ENCODE measurements at places on chromosomes 4 and X.

DNA sequence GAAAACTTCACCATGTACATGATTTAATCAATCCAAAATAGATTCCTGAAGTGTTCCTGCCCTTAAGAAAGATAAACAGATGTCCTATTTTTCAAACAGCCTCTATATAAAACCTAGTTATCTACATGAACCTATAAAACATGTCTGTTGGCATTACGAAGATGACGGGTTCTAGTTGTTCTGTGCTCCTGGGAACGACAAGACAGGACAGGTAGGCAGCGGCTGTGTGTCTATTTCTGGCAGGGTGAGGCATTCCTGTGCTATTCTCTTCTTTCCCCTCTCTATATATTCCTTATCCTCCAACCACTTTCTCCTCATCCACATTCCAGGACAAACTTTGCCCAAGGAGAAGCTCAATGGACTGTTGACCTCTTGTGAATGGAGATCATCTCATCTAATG, 6.1 kb downstream of the FAT1 start:
- DNase-seq = no peak

DNA sequence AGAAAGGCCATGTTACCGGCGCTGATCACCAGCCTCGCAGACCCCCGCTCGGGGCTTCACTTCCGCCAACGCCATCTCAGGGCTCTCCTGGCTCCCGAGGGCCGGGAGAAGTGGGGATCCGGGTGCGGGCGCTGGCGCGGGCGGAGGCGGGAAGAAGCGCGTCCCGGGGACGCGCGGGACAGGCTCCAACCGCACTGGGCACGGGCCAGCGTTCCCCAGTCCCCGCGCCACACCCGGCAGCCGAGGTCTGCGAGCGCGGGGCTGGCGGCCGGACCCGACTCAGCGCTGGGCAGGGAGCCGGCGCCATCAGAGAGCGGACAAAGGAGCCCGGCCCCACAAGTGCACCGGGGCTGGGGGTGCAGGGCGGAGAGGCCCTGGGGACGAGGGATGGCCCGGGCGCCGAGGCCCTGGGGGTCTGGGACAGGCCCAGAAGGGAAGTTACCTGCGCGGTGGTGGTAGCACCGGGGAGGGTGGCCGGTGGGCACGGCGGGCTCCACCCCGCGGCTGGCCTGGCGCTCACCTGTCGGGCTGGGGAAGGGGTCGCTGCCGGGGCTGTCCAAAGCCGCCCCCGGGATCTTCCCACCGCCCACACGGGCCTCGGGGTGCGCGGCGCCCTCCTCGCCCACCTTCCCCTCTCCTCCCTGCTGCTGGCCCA, 449 bp downstream of the CTPS2 start:
- no peak for DNase-seq

DNA sequence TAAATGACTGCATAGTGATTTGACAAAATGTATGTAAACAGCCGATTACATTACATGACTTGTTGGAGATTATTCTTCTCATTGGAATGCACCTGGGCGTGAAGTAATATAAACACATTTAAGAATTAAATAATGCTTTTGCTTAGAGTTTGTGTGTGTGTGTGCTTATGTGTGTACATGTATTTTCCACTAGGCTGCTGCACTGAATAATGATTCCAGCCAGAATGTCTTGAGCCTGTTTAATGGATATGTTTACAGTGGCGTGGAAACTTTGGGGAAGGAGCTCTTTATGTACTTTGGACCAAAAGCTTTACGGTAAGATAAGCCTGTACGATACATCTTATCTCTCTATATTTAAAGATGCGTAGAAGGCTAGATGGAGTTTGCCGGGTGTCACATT, 12.6 kb downstream of the NEIL3 start:
- DNase-seq = no peak

DNA sequence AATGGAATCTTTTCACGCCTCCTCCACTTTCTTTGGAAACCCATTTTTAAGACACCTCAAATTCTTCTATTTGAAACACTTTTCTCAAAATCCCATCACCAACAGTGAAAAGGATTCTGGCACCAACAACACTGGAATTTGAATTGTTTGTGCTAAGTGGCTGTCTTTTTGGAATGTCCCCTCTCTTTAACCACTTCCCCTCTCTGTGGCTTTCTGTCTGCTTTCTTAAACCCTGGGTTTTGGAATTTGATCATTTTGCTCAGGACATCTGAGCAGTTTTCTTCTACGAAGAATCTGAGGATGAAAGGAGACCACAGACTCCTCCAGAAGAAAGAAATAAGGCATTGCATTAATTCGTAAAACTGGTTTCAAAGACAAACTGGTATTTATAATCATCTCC, 89.0 kb downstream of the MXRA5 start:
- DNase-seq = no peak

DNA sequence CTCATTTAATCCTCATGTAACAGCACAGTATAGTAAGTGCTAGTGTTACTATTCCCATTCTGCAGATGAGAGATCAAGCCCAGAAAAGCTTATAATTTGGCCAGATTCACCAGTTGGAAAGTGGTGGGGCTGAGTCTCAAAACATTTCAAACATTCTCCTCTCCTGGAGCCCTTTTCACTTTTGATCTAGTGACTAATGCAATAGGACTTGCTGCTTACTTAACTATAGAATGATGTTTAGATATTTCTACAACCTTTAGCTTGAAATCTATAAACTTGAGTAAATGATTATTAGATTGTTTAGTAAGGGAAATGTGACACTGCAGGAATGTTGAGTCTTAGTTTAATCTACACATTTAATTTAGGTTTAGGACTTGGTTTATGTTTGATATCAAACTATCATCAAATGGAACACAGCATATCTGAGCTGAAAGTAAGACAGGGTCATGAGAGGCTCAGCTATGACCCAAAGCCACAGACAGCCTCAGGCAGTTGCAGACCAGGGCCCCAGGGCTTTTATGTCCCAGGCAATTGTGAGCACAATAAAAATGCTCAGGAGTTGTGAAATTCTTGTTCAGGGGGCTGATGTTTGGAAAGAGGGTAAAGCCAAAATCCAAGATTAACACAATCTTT, 199.5 kb upstream of the HS3ST1 start:
- DNase-seq = no peak

DNA sequence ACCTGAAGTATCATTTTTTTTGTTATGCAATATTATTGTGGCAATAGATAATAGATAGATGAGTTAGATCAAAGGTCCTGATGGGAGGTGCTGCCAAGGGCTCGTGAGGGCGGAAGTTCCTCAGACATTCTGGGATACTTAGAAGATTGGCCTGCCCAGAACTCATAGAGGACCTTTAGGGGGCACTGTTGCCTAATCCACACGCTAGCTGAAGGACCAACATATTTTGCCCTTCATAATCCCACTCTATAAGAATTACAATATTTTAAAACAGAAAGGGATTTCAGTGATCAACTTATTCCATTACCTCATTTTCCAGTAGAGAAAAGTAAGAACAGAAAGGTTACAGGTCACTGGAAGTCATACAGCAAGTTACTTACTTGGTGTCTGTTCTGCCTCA, 22.9 kb upstream of the COX7B2 start:
- no peak for DNase-seq

GRCh38 chrX:103498786-103499185, 20.5 kb downstream of the RAB40A start:
- no peak for DNase-seq

GRCh38 chr4:120155287-120155686, 88.6 kb upstream of the MAD2L1 start:
- no peak for DNase-seq

DNA sequence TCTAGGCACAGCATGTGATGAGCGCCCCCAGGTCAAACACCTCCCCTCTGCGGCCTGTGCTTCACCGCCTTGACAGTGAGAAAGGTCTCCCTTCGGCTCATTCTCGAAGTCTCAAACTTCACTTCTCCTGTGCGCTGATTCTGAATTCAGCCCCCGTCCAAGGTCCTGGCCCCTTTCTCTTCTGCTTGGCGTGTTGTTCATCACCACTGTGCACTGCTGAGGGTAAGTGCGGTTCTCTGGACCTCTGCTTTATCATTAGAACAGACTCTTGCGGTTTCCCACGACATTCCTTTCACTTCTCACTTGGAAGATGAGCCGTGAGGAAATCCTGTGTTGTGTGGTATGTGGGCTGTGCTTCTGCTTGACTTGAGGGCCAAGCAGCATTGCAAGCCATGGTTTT, 11.9 kb downstream of the HTT-AS start:
- no peak for DNase-seq

Data from Panc1 (cell line).